ENCODE measurements at places on chromosomes 13 and 19. TPM values are rescaled to one million over a fixed set of nuclear protein-coding genes. Genes with fewer than 3 reads are reported as not detected.

Gene SCAF1
- total RNA-seq: 86.0 TPM

Gene ADGRE2
- total RNA-seq: 5.1 TPM

Gene ZNF497
- total RNA-seq: 3.5 TPM

Gene ACTMAP
- 11.6 TPM for total RNA-seq

Gene ZNF763
- total RNA-seq: 5.2 TPM

Gene ZNF99
- 0.14 TPM for total RNA-seq

Gene F10
- total RNA-seq: 8.2 TPM

Gene SIGLEC10
- 12.9 TPM for total RNA-seq

Gene ZFP14
- 12.0 TPM for total RNA-seq

Gene PGLYRP1
- total RNA-seq: not detected

Gene RFXAP
- total RNA-seq: 4.4 TPM

Gene FUT3
- total RNA-seq: 127 TPM

Gene ZNF491
- 3.9 TPM for total RNA-seq

Gene TMEM145
- 0.63 TPM for total RNA-seq

Gene SRRM5
- total RNA-seq: 0.52 TPM

Gene COL4A2
- total RNA-seq: 332 TPM

Gene TBXA2R
- total RNA-seq: 4.9 TPM

Gene NCAN
- total RNA-seq: not detected

Gene ZNF155
- total RNA-seq: 7.6 TPM

Gene CD79A
- 0.32 TPM for total RNA-seq

Gene KIR2DL1
- not detected for total RNA-seq

Gene LRRC25
- 7.8 TPM for total RNA-seq

Gene RGL3
- 72.0 TPM for total RNA-seq

Gene STOML3
- not detected for total RNA-seq

Gene ALOX5AP
- 50.3 TPM for total RNA-seq

Gene PODNL1
- total RNA-seq: 3.2 TPM

Gene S1PR4
- 2.4 TPM for total RNA-seq

Gene CALR
- total RNA-seq: 1,099 TPM

Gene CALR3
- not detected for total RNA-seq

Gene APC2
- 0.43 TPM for total RNA-seq

Gene RGCC
- total RNA-seq: 38.8 TPM

Gene CCDC122
- 8.5 TPM for total RNA-seq

Gene CYP4F3
- 92.8 TPM for total RNA-seq

Gene PEAK3
- 1.0 TPM for total RNA-seq

Gene TYROBP
- 94.6 TPM for total RNA-seq

Gene RCBTB1
- 22.8 TPM for total RNA-seq

Gene BORA
- 3.4 TPM for total RNA-seq

Gene ZNF486
- total RNA-seq: 10.6 TPM

Gene KLF16
- 23.2 TPM for total RNA-seq

Gene PRR19
- 0.75 TPM for total RNA-seq

Gene CACNA1A
- 1.2 TPM for total RNA-seq

Gene CLEC4M
- not detected for total RNA-seq

Gene FCER2
- total RNA-seq: 0.86 TPM

Gene RFPL4AL1
- total RNA-seq: not detected

Gene TLE6
- total RNA-seq: 0.63 TPM

Gene HAUS8
- total RNA-seq: 10.8 TPM

Gene KIR2DL3
- not detected for total RNA-seq
